ENCODE measurements at places on chromosomes 4 and X. TPM values are rescaled to one million over a fixed set of nuclear protein-coding genes. Genes with fewer than 3 reads are reported as not detected.

GRCh38 chrX:13428053-13428786 is 108.4 kb upstream of the ATXN3L start:
- DNase-seq = peak; percentile 61
- no peaks in the 10 kb centered on the region for H3K27me3 ChIP-seq
- H3K27ac ChIP-seq = no peak overlapping the region
- no peaks in the 10 kb centered on the region for H3K4me1 ChIP-seq
- H3K4me3 ChIP-seq = no peak overlapping the region
- no peaks in the 10 kb centered on the region for H3K36me3 ChIP-seq

TLR6 gene
- 0.34 TPM for total RNA-seq

CENPVL2 gene
- 0.55 TPM for total RNA-seq

DNA sequence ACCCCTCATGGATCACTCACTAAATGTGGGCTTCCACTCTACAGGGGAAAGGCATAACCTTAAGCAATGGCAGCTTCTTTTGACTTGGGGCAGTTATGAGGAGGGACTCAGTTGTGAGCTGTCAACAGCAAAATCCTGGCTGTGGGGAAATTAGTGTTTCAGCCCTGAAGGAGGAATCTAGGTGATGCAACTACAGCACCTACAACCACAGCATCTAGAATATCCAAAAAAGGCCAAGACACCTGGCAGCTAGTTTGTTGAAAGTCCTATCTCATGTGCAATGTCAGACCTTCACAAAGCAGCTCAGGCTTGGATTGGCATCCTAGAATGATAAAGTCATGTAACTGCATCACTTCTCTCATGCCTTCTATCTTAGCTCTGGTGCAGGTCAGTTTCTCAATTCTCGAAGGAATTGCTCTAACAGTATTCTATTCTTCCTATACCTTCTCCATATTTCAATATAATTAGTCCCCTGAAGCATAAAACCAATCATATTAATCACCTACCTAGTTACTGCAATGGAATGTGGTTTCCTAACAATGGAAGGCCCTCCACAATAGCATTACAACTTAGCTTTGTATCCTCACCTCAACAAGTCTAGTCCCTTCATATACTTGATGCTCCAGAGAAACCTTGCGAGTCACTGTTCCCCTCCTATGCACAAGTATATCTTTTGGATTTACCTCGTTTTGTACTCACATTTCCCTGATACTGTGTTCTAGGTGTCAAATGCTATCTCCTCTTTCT is 5.5 kb upstream of the ANTXR2 start:
- no peaks in the 10 kb centered on the region for H3K27me3 ChIP-seq
- H3K4me3 ChIP-seq = no peak overlapping the region
- DNase-seq = no peak
- H3K27ac ChIP-seq = no peak overlapping the region
- H3K36me3 ChIP-seq = no peaks in the 10 kb centered on the region

ETDA gene
- total RNA-seq = not detected

GRCh38 chrX:98956014-98956413 is 1454.1 kb downstream of the PCDH19 start:
- H3K27me3 ChIP-seq = no peaks in the 10 kb centered on the region
- no peaks in the 10 kb centered on the region for H3K36me3 ChIP-seq
- peak; percentile 86 for DNase-seq
- H3K27ac ChIP-seq = no peak overlapping the region

DNA sequence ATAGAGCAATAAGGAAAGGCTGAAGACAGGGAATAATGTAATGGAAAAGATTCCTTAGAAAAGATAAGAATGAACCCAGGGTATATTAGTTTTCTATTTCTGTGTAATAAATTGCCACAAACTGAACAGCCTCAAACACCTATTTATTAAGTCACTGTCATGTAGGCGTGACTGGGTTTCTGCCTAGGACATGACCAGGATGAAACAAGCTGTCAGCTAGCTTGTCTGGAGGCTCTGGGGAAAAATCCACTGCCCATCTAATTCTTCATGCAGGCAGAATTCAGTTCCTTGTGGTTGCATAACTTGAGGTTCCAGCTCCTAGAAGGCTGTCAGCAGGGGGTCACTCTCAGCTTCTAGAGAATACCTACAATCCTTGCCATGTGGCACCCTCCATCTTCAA is 277.7 kb downstream of the TMA16 start:
- no peak overlapping the region for H3K4me3 ChIP-seq
- H3K27ac ChIP-seq = no peak overlapping the region
- H3K36me3 ChIP-seq = no peaks in the 10 kb centered on the region
- no peaks in the 10 kb centered on the region for H3K27me3 ChIP-seq
- no peak for DNase-seq
- H3K4me1 ChIP-seq = peaks cover 6% of the 10 kb centered on the region

- no peak overlapping the region for H3K4me3 ChIP-seq
- H3K36me3 ChIP-seq = no peaks in the 10 kb centered on the region
- no peaks in the 10 kb centered on the region for H3K27me3 ChIP-seq
- no peak overlapping the region for H3K27ac ChIP-seq
- peak; percentile 55 for DNase-seq
Measured at GRCh38 chr4:45033676-45034419, 307.5 kb upstream of the GNPDA2 start.

CCDC149 gene
- total RNA-seq = 5.8 TPM

- DNase-seq = no peak
- H3K27me3 ChIP-seq = no peaks in the 10 kb centered on the region
- no peaks in the 10 kb centered on the region for H3K36me3 ChIP-seq
- no peak overlapping the region for H3K4me3 ChIP-seq
- no peaks in the 10 kb centered on the region for H3K4me1 ChIP-seq
- H3K27ac ChIP-seq = no peak overlapping the region
Measured at GRCh38 chrX:136067966-136068365, 79.4 kb upstream of the FHL1 start.

DNA sequence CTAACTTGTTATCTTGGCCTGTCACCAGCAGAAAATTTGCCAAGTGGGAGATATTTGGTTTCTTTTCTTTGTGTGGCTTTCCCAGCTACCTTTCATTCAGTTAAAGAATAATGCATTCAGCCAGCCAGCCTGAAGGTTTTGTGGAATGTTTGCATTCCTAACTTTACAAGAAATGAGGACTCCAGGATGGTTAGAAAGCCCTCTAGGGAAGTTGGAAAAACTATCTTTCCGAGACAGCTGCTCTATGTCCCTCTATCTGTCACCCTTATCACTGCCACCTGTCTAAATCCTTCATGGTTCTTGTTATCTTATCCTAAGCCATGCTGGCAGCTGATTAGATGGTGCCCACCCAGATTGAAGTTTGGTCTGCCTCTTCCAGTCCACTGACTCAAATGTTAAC is 384.2 kb downstream of the SH3BGRL start:
- H3K27ac ChIP-seq = no peak overlapping the region
- no peaks in the 10 kb centered on the region for H3K4me1 ChIP-seq
- no peaks in the 10 kb centered on the region for H3K36me3 ChIP-seq
- peak; percentile 48 for DNase-seq

- peaks cover 25% of the 10 kb centered on the region for H3K4me1 ChIP-seq
- DNase-seq = no peak
- H3K27me3 ChIP-seq = no peaks in the 10 kb centered on the region
Measured at GRCh38 chr4:113059449-113060182, 10.2 kb downstream of the ANK2 start.

ANK2 gene
- 70.0 TPM for total RNA-seq

DNA sequence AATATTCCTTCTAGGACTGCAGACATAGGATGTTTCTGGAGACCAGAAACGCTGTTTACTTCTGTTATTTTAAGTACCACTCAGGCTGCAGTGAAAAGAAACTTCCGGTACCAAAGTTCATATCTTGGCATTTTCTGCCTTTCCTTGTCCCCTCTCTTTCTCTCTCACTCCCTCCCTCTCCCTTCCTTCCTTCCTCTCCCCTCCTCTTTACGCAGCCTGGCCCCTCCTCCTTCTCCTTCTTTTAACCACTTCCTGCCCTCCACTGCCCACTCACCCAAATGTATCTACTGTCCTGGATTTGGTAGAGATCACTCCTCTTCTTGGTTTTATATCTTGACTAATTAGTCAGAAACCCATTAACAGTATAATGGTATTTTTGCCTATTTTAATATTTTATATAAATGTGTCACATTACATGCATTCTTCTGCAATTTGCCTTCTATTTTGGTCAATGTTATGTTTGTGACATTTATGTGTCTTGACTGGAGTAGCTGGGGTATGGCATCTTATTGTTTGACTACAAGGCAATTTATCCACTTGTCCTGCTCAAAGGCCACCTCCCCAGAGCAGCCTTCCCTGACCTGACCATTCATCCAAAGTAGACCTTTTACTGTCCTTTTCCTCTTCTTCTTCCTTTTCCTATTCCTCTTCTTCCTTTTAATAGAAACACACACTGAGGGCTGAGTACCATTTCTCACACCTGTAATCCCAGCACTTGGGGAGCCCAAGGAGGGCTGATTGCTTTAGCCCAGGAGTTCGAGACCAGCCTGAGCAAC is 56.9 kb downstream of the BCOR start:
- no peak for DNase-seq
- no peak overlapping the region for H3K4me3 ChIP-seq
- no peak overlapping the region for H3K27ac ChIP-seq
- no peaks in the 10 kb centered on the region for H3K27me3 ChIP-seq

MAGEB17 gene
- total RNA-seq = 0.44 TPM

GRCh38 chrX:132041015-132041414 is 17.9 kb downstream of the STK26 start:
- H3K27ac ChIP-seq = no peak overlapping the region
- H3K36me3 ChIP-seq = no peaks in the 10 kb centered on the region
- H3K27me3 ChIP-seq = no peaks in the 10 kb centered on the region
- no peak for DNase-seq
- peaks cover 16% of the 10 kb centered on the region for H3K4me1 ChIP-seq

DNA sequence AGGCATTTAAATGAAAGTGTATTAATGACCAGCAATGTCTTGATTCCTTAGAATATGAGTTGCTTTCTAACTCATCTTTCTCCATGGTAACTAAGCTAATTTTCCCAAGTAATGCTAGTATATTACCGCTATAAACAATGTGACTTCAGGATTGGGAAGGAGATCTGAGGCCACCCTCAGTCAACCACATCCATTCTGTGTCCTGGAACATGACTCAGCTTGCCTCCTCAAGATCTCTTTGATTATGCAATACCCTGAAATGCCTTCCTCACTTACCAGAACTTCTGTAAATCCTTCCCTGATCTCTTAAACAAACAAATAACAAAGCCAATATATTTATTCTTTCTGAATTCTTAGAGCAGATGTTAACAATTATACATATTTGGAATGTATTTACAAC is 1495.5 kb downstream of the PCDH18 start:
- no peaks in the 10 kb centered on the region for H3K27me3 ChIP-seq
- no peaks in the 10 kb centered on the region for H3K4me1 ChIP-seq
- H3K4me3 ChIP-seq = no peak overlapping the region
- H3K27ac ChIP-seq = no peak overlapping the region
- no peaks in the 10 kb centered on the region for H3K36me3 ChIP-seq

GRCh38 chr4:83110223-83110945 is 4.1 kb downstream of the PLAC8 start:
- no peaks in the 10 kb centered on the region for H3K4me1 ChIP-seq
- H3K27me3 ChIP-seq = peaks cover 11% of the 10 kb centered on the region
- no peak overlapping the region for H3K27ac ChIP-seq
- no peaks in the 10 kb centered on the region for H3K36me3 ChIP-seq
- H3K4me3 ChIP-seq = peak overlapping the region; percentile 74

ADH6 gene
- not detected for total RNA-seq
